ENCODE measurements at places on chromosomes 5 and 9.

DNA sequence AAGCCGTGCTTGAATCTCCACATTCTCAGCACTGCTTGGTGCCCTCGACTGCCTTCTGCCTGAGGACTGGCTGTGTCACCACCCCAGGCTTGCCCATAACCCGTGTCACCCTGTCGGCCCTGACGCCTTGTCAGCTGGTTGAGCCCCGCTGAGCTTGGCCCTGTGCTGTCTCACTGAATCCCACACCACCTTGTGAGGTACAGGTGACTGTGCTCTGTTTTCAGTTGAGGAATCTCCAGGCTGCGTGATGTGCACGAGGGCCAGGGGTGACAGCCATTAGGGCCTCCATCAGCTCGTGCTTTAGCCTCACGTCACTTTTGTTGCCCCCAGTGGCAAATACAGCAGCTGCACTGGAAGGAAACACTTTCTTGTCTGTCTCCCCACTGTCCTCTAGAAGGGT is 90.7 kb downstream of the CACNA1B start:
- H3K27ac ChIP-seq: no peak overlapping the region
- no peaks in the 10 kb centered on the region for H3K4me1 ChIP-seq
- peak; percentile 38 for DNase-seq
- no peaks in the 10 kb centered on the region for H3K36me3 ChIP-seq

- H3K27ac ChIP-seq: no peak overlapping the region
- no peaks in the 10 kb centered on the region for H3K36me3 ChIP-seq
- DNase-seq: no peak
- no peaks in the 10 kb centered on the region for H3K4me1 ChIP-seq
- no peaks in the 10 kb centered on the region for H3K27me3 ChIP-seq
- H3K4me3 ChIP-seq: no peak overlapping the region
These were observed 396.4 kb downstream of the NFIB start for GRCh38 chr9:13917534-13917933.

DNA sequence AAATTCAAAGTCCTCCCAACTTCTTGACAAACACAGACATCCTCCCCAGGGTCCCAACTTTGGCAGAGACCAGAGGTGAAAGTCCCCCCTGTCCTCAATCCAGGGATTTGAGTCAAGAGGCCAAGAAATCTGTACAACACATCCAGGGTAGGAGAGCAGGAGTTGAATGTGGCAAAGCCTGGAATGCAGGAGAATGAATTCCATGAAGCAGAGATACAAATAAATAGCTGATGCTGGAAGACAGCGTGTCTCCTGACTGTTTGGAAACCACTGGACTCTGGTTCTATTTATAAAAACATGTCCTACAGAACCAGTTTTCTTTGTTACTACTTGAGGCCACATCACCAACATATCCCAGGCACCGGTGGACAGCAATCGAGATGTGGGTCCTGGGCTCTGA is 43.7 kb upstream of the SLIT3 start:
- no peak overlapping the region for H3K27ac ChIP-seq
- H3K27me3 ChIP-seq: no peaks in the 10 kb centered on the region
- H3K4me3 ChIP-seq: no peak overlapping the region
- no peaks in the 10 kb centered on the region for H3K4me1 ChIP-seq
- no peak for DNase-seq
- H3K36me3 ChIP-seq: no peaks in the 10 kb centered on the region

DNA sequence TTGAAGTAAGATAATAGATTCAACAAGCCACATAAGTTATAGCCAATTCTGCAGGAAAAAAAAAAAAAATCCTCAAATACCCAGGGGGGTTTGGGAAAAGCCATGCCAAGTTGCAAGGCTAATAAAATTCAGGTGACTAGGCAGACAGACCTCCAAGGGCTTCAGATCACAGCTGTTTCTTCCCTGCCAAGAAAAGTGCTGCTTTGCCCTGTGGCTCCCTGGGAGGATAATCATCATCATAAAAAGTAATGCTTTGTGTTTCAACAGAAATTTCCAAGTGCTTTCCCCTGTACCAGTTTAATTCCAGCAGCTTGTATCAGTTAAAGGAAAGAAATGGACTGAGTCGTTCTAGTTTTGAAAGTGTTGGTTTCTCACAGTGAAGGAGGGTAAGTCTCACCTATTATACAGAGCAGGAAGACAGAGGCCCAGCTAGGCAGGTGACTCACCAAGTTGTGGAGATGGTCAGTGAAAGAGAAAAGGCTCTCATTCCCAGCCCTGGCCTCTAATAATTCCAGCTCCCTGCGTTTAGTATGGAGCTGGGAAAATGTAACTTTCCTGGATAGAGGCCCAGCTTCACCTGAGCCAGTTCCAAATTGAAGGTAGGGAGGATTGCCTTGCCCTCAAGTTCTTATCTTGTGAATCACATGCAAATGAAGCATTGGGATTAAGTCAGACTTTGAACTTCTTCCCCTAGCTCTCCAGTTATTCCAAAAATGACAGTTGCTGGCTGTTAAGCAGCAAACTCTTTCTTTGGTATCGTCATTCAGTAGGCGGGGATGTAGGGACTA is 263.4 kb downstream of the GRIA1 start:
- no peaks in the 10 kb centered on the region for H3K36me3 ChIP-seq
- no peak overlapping the region for H3K4me3 ChIP-seq
- DNase-seq: no peak
- H3K27ac ChIP-seq: no peak overlapping the region

DNA sequence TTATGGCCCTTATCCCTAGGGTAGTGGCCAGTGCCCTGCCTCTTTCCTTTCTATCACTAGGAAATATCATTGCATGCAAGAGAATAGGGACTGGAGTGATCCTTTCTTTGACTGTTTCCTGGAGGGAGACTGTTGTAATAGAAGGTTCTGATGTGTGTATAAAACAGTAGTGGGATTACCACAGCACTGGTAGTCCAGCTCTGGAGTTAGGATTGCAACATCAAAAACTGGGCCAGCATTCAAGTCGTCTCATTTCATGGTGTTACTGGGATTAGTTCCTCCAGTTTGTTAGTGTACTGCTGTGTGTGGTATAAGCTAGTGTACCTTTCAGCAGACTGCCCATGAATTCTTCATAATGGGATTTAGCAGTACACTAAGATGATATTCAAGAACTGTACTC is 45.8 kb downstream of the KIAA1958 start:
- no peak overlapping the region for H3K4me3 ChIP-seq
- no peaks in the 10 kb centered on the region for H3K4me1 ChIP-seq
- H3K27me3 ChIP-seq: no peaks in the 10 kb centered on the region
- DNase-seq: no peak
